Calu3 (cell line): ENCODE measurements at places on chromosomes 7 and 10. TPM values are rescaled to one million over a fixed set of nuclear protein-coding genes. Genes with fewer than 3 reads are reported as not detected.

DNA sequence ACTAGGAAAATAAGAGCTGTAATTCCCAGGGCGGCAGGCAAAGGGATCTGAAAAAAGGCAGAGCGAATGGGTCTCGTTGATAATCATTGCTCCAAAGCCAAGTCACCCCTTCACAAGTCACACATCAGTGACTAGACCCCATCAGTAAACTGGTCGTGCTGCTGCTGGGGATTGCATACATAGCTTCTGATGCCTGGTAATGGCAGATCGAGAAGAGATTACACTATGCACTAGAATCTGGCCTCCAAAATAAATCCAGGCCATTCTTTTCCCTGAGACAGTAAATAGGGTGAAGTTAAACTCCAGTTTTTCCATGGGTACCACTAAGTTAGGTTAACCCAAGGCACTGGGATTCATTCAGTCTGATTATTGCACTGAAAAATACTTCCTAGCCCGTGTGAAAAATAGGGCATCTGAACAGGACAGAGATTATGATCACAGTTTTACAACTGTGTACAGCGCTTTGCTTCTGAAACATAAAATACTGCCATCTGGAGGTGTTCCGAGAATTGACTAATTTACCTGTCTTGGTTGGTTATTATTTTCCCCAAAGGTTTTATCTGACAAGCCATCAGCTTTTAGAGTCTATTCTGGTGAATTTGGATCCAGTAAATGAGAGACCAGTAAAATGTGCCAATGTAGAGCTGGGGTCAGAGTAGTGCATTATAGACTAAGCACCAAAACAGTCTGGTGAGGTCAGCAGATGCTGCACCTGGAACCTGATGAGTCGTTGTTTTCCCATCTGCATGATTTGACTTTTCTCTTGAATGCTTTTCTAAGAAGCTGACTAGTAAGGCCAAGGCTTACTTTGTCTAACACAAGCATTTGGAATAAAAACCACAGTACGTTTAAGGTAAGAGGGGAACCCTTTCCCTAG is 82.9 kb upstream of the AFAP1L2 start:
- H3K36me3 ChIP-seq = no peaks in the 10 kb centered on the region
- DNase-seq = no peak
- no peaks in the 10 kb centered on the region for H3K27me3 ChIP-seq
- no peak overlapping the region for H3K4me3 ChIP-seq

DNA sequence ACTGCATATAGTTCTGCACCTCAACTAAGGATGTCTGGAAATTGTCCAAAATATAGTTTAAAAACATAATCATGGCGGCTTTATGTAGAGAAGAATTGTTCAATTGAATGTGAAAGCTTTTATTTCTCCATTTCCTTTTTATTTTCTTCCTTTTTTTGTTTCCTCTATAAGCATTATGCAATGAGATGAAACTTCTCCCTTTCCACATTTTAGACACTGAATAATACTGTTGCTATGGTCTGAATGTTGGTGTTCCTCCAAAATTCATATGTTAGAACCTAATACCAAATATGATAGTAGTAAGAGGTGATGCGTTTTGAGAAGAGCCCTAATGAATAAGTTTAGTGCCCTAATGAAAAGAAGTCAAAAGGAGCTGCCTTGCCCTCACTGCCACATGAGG is 175.0 kb downstream of the RNLS start:
- no peaks in the 10 kb centered on the region for H3K27me3 ChIP-seq
- no peaks in the 10 kb centered on the region for H3K4me1 ChIP-seq
- peaks cover 5% of the 10 kb centered on the region for H3K36me3 ChIP-seq
- DNase-seq = no peak

GRCh38 chr7:158651968-158652565 is 52.5 kb downstream of the NCAPG2 start:
- peaks cover 8% of the 10 kb centered on the region for H3K4me1 ChIP-seq
- no peak overlapping the region for H3K4me3 ChIP-seq
- no peak overlapping the region for H3K27ac ChIP-seq
- no peaks in the 10 kb centered on the region for H3K27me3 ChIP-seq

Gene TFEC
- not detected in 2 replicates for total RNA-seq

- no peaks in the 10 kb centered on the region for H3K27me3 ChIP-seq
- H3K27ac ChIP-seq = peak overlapping the region; percentile 83
- H3K4me3 ChIP-seq = peak overlapping the region; percentile 20
Observed at GRCh38 chr10:14571866-14572507, 202.7 kb downstream of the FAM107B start.

DNA sequence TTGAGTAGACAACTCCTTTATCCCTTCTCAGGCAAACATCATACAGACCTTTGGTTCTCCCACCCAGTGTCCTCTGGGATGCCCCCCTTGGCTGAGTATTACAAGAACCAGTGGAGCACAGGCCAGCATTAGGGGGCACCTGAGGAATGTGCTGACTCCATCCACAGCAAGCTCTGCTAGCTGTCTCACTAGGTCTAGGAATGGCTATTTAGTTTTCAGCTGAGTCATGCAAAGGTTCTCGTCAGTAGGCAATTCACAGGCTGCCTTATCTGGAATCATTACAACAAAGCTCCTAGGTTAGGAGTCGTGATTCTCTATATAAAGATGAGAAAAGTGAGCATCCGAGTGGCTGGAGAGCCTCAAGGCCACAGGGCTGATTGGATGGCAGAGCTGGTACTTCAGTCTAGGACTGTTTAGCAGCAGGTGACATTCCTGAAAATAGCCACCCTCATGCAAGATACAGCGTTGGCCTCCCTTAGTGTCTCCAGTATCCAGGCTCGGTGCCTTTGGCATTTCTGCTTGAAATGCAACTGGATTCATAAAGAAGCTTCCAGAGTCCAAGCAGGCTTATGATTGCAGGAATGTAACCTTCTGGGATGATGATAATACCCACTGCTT is 75.8 kb downstream of the CDCA7L start:
- no peak overlapping the region for H3K27ac ChIP-seq
- peaks cover 16% of the 10 kb centered on the region for H3K4me1 ChIP-seq
- no peak for DNase-seq
- H3K36me3 ChIP-seq = no peaks in the 10 kb centered on the region
- H3K4me3 ChIP-seq = no peak overlapping the region
- no peaks in the 10 kb centered on the region for H3K27me3 ChIP-seq

Gene ACBD7
- 8.2 and 10.0 TPM in 2 replicates for total RNA-seq

Gene KIAA1549
- total RNA-seq = 7.2 and 10.4 TPM in 2 replicates

Gene DCLRE1A
- total RNA-seq = 7.4 and 7.9 TPM in 2 replicates

DNA sequence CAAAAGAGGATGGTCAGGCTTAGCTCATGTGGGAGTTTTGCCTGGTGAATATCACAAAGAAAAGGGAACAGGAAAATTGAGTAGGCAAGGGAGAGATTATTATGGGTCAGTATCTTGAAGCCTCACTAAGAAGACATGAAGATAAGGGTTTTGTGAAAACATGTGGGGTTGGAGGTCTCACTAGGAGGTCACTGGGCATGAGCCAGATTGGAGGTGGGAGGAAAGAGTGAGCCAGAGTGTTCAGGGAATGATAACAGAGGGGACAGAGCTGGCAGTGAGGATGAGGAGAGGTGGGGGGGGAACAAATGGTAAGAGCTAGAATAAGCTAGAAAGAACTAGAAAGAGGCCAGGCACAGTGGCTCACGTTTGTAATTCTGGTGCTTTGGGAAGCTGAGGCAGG is 374.3 kb downstream of the GRID1 start:
- H3K4me3 ChIP-seq = no peak overlapping the region
- no peak overlapping the region for H3K27ac ChIP-seq
- peaks cover 12% of the 10 kb centered on the region for H3K27me3 ChIP-seq
- no peaks in the 10 kb centered on the region for H3K36me3 ChIP-seq
- DNase-seq = no peak

Gene STAG3
- 0.66 and 1.2 TPM in 2 replicates for total RNA-seq

Gene CDC14C
- 0.24 TPM in 1 of 2 replicates, not detected in the other for total RNA-seq

Gene GRID2IP
- 1.2 and 1.4 TPM in 2 replicates for total RNA-seq

Gene PLAC9
- not detected in 2 replicates for total RNA-seq

Gene SLC26A5
- not detected in 2 replicates for total RNA-seq

Gene AKR1C8
- not detected in 2 replicates for total RNA-seq

- no peaks in the 10 kb centered on the region for H3K27me3 ChIP-seq
- no peak overlapping the region for H3K27ac ChIP-seq
- no peak for DNase-seq
- no peaks in the 10 kb centered on the region for H3K4me1 ChIP-seq
- H3K4me3 ChIP-seq = no peak overlapping the region
Observed at GRCh38 chr7:121109145-121109544, 120.6 kb downstream of the CPED1 start.

Gene RBP4
- 1.5 and 2.6 TPM in 2 replicates for total RNA-seq

DNA sequence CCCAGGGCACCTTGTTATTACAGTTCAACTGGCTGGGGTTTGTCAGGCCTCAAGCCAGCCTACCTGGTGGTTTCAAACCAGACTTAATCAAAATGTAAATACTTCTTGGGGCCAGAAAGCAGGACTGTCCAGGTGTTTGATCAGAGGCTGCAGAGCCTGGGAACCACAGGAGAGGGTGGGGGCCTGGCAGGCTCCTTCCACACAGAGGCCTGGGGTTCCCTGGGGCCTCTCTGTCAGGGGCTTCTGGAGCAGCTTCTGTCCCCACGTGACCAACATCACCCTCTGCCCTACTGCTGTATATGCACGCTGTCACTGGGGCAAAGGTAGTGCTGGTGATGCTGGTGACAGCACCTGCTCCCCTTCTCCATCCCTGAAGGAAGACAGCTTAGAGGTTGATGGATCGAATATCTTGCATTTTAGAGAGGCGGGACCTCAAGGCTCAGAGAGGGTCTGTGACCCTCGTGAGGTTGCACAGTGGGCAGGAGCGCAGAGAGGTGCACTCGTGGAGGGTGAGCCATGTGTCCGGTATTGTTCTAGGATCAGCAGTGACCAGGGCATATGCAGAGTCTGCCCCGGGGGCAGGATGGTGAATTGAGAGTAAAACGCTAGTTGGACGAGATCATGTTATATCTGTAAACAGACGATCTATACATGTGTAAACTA is 95.4 kb downstream of the GRK5 start:
- H3K27me3 ChIP-seq = peaks cover 13% of the 10 kb centered on the region
- H3K36me3 ChIP-seq = no peaks in the 10 kb centered on the region
- no peak overlapping the region for H3K4me3 ChIP-seq
- no peak for DNase-seq
